Stomach (tissue), 19 donors: ENCODE measurements at places on chromosomes 2 and 18. TPM values are rescaled to one million over a fixed set of nuclear protein-coding genes. Genes with fewer than 3 reads are reported as not detected.

DNA sequence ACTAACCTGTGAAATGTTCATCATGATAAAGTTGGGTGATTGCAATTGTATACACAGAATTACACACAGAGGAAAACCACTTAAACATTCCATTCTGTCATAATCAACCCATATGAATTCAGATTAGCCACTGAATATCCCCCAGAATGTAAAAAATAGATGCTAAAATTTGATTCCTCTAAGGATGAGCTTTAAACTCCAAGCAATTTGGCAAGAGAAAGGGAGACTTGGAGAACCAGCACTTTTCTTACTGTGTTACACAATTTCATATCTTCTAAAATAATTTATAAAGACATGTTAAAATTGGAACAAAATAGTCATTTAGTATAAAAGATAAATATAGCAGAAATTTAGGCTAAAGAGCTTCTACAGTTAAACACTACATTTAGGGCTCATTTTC, 146.3 kb upstream of the LMAN1 start:
- peak; percentile 53 for DNase-seq

COLEC11 gene
- total RNA-seq: not detected

DNA sequence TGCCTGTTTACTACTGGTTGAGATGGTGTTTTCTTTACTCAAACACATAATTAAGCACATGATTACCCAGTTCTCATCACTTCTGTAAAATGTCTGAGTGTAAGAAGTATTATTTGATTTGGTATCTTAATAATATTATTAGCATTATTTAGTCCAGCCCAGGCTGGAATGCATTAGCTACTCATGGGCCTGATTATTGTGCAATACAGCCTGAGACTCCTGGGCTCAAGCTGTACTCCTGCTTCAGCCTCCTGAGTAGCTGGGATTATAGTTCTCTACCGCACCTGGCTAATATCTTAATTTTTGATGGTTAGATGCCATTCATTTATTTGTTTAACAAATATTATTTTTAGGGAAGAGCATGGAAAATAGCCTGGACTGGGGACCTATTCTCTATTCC, 197.6 kb upstream of the MC4R start:
- DNase-seq: no peak

- no peak for DNase-seq
Observed at GRCh38 chr2:65103013-65103715, 26.7 kb downstream of the RAB1A start.

- DNase-seq: peak; percentile 61
Observed at GRCh38 chr2:42949125-42949524, 156.7 kb upstream of the HAAO start.

DNA sequence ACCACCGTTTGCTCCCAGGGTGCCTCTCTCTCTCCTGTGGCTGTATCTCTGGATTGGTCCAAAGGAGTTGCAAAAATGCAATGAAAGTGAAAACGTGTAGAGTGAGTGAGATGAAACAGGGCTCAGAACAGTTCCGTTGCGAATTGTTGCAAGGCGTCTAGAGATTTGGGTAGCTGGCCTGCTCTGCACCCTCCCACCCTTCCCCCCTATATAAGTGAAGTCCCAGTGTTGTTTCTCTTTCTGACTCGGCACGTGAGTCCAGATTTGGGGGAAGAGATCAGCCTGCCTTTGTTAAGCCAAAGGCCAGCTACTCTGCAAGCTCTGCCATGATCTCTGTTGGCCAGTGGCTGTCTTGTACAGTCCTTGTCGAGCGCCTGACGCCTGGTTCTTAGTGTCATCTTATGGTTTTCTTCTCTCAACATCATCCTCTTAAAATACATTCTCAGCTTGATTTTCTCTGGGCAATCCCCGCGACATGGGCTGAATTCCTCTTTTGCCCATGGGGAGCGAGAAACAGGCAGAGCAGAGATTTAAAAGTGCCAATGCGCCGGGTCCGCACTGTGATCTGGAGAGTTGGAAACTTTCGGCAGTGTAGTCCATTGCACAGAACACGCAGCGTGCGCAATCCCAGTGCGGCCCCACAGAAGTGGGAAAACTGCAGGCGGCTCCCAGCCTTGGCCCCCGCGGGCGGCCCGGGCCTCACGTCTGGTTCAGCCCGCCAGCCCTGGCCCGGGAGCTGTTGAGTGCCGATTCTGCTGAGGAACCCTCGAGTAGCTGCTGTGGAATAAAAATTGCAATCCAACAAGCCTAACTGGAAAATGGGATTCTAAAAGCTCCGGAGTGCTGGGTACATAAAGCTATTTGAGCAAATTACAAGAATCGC, 9.3 kb downstream of the MEIS1 start:
- DNase-seq: no peak

CNDP1 gene
- not detected for total RNA-seq

DNA sequence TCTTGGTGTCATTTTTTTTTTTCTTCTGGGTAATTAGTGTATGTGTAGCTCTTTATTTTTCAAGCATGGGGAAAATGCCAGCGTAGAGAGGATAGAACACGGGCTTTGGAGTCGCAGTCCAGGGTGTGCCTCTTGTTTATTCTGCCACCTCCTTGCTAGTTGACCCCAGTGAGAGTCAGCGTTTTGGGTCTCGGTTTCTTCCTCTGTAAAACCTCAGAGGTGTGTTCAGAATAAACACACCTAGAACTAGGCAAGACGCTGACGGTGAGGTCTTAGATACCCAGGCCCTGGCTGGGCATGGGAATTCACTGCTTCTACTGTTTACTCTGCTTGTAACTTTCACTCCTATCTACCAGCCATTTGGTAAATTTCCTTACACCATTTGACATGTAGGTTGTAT, 41.8 kb downstream of the ASAP2 start:
- DNase-seq: no peak

- no peak for DNase-seq
Observed at GRCh38 chr2:174984561-174984960, 20.6 kb downstream of the CHN1 start.

DNA sequence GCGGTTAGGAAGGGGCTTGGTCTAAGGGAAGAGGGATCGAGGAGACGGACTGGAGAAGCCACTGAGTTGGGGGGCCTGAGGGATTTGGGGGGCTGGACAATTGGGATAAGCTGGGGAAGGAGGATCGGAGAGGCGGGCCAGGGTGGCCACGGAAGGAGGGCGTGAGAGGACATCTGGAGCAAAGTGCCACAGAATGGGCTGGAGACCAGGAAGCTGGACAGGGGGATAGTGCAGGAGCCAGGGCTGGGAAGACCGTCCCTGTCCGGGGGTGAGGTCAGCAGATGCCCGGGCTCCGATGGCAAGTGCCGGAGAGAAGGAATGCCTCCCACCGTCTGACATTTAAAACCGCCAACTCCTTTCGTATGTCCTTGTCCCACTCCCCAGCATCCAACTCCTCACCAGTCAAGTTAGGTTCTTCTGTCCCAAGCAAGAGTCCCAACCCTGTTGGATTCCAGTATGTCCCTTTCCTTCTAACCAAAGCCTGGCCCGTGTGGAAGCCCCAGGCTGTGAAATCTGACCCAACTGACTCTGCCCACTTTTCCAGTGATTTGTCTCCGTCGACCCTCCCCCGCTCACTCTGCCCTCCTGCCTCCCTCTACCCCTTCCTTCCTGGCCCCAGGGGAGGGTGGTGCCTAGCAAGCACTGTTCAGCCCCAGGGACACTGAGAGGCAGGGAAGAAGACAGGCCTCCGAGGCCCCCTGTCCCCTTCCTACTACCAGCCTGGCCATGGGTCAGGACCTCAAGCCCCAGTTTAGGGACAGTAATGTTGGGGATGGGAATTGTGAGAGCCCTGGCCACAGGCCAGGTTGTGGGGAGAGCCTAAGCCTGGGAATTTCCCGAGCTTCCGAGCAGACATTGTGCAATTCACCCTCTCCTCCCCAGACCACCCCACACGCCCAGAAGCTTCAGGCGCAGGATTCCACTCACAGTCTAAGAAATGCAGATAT, 31.5 kb upstream of the TMBIM1 start:
- no peak for DNase-seq

KCNS3 gene
- total RNA-seq: 112 TPM
